Left colon (tissue), 2 donors: ENCODE measurements at places on chromosomes 5 and 9. TPM values are rescaled to one million over a fixed set of nuclear protein-coding genes. Genes with fewer than 3 reads are reported as not detected.

GRCh38 chr9:111405701-111406100 lies 75.7 kb upstream of the OR2K2 start:
- DNase-seq = no peak

C5orf46 gene
- total RNA-seq = not detected

DNA sequence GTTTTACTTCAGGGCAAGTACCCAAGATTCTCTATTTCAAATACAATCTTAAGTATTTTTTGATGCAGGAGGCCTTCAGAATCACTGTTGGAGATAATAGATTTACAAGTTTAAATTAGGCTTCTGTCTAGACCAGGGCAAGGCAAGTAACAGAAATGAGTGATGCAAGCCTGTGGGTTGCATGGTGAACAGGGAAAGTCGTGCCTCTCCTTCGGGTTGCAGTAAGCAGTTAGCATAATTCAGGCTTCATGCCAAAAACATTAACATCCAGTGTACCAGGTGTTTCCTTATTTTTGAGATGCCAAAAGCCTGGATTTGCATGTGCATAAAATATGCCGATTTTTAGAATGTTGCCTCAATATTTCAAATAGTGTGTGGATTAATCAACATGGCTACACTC lies 369.0 kb downstream of the CAAP1 start:
- DNase-seq = no peak

TOR1B gene
- total RNA-seq = 50.7 TPM

DNA sequence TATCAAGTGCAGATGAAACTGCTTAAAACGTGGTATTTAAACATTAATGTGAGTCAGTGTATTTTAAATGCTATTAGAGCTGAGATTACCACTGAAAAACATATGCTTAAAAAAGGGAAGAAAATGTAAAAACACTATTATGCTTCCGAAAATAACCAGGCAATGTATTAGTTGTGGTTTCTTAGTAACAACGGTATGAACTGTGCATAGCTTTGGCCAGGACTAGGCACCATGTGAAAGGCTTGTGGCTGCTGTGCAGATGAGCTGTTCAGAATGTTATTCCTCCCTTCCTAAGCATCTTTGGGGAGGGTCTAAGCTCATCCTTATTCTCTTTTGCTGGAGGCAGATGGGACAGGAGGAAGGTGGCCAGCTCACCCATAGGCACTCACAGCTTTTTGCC lies 84.9 kb downstream of the NTRK2 start:
- no peak for DNase-seq

DNA sequence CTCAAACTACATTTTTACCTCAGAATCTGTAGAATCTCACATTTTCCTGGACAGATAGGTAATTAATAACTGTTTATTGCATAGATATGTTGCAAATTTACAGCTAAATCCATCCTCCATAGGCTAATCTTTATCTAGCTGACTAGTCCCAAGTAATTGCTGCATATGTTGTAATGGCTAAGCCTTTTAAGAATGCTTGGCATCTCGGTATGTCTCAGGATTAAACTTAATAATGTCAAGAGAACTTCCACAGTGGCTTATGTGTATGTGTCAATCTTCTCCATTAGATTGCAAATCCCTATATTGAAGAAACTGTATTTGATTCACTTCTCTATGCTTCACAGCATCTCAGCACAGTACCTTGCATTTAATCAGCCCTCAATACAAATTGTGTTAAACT lies 131.9 kb downstream of the PRDM9 start:
- DNase-seq = no peak

GPR150 gene
- 0.37 TPM for total RNA-seq

ENG gene
- 26.5 TPM for total RNA-seq

CCL21 gene
- total RNA-seq = 27.5 TPM

DNA sequence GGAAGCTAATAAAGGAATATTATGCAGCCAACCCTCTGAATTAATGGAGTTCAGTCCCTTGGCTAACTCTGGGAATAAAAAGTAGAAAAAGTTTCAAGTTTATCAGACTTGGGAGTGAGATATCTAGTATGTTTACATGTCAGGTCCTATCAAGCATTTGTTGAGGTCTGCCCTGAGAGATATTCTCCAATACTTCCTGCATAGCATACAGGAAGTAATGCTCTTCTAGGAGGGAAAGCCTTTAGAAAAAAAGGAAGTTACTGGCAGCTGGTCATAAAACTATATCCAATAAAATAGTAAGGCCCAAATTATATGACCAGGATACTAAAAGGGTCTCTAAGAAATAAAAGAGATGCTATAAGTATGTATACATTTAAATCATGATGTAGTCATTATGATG lies 594.1 kb upstream of the FTMT start:
- DNase-seq = no peak

PAM gene
- 107 TPM for total RNA-seq

TAF1L gene
- total RNA-seq = not detected

- no peak for DNase-seq
Measured at GRCh38 chr5:122789461-122790171, 14.7 kb downstream of the SNX2 start.

DNAH5 gene
- total RNA-seq = 0.47 TPM

GRCh38 chr9:13485068-13485596 lies 205.6 kb upstream of the MPDZ start:
- DNase-seq = no peak

FGF10 gene
- 1.5 TPM for total RNA-seq

CCL27 gene
- not detected for total RNA-seq

- no peak for DNase-seq
Measured at GRCh38 chr5:124185716-124186115, 560.7 kb downstream of the ZNF608 start.

GRCh38 chr9:114141553-114142402 lies 13.6 kb upstream of the COL27A1 start:
- no peak for DNase-seq

GRCh38 chr9:23821375-23822181 lies 4.5 kb downstream of the ELAVL2 start:
- DNase-seq = peak; percentile 30

DNA sequence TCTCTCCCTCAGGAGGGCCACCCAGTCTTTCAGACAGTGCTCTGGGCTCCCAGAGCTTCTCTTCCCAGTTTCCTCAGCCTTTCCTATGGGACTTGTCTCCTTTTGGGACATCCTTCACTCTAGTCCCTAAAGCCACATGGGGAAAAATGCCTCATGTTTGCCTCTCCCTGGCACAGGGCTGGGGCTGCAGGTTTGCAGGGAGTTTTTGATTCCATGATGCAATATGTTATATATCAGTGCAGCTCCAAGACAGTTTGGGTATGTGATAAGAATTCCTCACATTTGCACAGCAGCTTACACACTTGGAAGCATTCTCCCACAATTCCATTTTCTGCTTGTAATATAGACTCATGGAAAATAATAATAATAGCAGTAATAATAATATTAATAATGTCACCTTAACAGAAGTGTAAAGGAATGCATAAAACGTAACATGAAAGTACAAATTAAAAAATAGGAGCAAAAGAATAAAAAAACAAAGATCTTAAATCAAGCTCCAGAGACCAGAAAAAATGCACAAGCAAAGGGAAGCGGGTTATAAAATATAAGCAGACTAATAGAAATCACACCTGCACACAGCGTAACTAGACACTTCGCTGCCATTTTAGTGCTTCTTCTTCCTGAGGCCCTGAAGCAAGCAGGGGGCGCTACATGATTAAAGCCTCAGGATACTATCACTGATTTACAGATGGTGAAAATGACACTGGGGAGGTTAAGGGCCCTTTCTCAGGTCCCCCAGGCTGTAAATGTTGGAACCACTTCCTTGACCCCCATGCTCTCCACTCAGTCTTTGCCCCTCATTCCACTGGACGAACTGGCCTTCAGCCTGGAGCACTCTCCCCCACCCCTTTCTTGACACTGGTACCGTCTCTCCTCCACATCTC lies 70.0 kb upstream of the IL17B start:
- DNase-seq = peak; percentile 70

EMB gene
- total RNA-seq = 8.6 TPM

ECSCR gene
- total RNA-seq = 4.5 TPM

DNA sequence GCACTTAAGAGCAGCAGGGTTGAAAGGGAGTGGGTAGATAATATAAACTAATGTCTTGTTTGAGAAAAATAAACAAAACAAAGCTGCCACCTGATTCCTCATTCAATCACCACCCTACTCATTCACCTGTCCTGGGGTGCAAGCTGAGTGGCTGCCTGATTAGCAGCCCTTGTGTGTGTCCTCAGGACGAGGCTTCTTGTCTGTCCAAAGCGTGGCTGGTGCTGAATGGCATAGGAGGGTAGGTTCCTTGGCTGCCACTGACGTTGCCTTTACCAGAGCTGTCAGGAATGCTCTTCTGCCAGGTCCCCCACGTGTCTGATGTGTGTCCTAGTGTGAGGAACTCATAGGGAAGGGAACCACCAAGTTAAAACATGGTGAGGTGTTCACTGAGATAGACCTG lies 146.6 kb upstream of the SLC24A2 start:
- DNase-seq = no peak
